ENCODE measurements at places on chromosomes 12 and 14. TPM values are rescaled to one million over a fixed set of nuclear protein-coding genes. Genes with fewer than 3 reads are reported as not detected.

DNA sequence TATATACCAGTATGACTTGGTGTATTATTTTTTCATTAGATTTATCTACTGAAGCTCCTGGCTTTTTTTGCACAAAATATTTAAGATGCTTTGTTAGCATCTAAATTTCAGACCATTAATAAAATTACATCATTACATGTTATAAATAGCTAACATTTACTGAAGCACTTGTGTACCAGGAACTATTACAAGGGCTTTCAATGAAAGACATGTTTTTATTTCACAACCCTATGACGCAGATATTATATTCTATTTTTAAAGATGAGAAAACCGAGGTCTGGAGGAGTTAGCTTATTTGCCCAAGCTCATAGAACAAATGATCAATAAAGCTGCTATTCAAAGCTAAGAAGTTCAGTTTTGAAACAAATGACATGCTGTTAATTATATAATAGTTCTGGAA lies 420.4 kb upstream of the DCN start:
- H3K27ac ChIP-seq, result no peak overlapping the region
- H3K27me3 ChIP-seq, result no peaks in the 10 kb centered on the region
- no peaks in the 10 kb centered on the region for H3K36me3 ChIP-seq

- H3K27ac ChIP-seq, result no peak overlapping the region
- no peak for DNase-seq
- H3K4me1 ChIP-seq, result no peaks in the 10 kb centered on the region
- H3K36me3 ChIP-seq, result no peaks in the 10 kb centered on the region
Measured at GRCh38 chr12:1332327-1332726, 262.1 kb downstream of the FBXL14 start.

DNA sequence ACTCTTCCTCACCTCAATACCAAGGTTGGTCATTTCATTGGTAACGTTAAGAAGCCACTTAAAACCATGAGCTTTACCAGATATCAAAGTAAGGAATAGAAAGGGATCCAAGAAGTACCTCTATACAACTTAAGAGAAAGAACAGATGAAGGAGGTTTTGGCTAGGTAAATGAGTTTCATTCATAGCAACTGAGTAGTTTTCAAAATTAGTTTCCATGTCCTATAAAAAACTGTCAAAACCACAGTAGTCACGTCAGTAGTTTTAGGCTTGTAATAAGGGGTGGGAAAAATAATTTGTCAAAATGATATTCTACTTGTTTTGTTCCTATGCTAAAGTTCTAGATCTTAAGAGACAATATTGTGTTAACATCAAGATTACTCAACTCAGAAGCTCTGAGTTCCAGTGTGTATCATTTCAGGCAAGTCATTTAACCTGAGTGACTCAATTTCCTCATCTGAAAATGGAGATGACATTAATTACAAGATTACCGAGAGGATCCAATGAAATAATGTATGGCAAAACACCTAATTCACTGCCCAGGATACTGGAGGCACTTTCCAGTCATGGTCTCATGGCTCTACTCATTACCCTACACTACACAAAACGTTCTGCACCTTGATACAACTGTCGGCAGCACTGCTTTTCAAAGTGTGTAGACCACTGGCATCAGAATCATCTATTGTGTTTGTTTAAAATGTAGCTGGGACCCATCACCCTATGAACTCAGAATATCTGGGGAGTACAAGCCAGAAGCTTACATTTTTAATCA lies 24.1 kb upstream of the SLC6A13 start:
- peaks cover 7% of the 10 kb centered on the region for H3K4me1 ChIP-seq
- no peak overlapping the region for H3K4me3 ChIP-seq
- H3K27me3 ChIP-seq, result no peaks in the 10 kb centered on the region
- DNase-seq, result no peak

DNA sequence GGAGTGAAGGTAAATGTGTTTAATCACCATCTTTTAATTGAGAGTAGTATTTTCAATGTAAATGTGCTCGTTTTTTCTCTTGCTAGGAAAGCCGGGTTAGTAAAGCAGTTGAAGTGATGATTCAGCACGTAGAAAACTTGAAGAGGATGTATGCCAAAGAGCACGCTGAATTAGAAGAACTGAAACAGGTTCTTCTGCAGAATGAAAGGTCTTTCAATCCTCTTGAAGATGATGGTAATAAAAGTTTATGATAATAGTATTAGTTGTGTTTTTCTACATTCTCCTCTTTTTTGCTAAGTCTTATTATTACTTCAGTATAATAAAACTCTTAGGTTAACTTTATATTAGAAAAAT lies 93.9 kb downstream of the DNAI7 start:
- peaks cover 12% of the 10 kb centered on the region for H3K4me1 ChIP-seq
- H3K4me3 ChIP-seq, result no peak overlapping the region
- no peak for DNase-seq

Gene PPM1H
- total RNA-seq, result 0.45 TPM

Gene KERA
- not detected for total RNA-seq

DNA sequence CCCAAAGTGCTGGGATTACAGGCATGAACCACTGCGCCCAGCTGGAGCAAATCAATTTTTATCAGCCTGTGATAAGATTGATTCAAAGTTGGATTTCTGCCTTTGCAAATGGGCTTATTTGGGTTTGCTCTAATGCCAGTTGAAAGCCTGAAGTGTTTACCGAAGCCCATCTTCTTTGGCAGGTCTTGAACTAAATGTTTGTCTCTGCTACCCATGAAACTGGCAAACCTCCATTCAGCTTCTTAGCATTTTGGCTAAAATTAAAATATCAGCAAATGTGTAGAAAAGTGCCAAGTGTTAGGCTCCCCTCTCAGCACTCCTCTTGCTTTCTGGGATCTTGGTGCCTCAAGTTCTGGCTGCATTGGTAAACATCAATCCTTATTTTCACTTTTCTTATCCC lies 61.5 kb downstream of the MGAT4C start:
- no peaks in the 10 kb centered on the region for H3K36me3 ChIP-seq
- no peak overlapping the region for H3K27ac ChIP-seq
- H3K4me1 ChIP-seq, result no peaks in the 10 kb centered on the region
- H3K4me3 ChIP-seq, result no peak overlapping the region
- no peaks in the 10 kb centered on the region for H3K27me3 ChIP-seq
- no peak for DNase-seq

Gene RERGL
- not detected for total RNA-seq

Gene MEG3
- total RNA-seq, result 0.66 TPM

GRCh38 chr12:78674311-78675090 lies 190.1 kb upstream of the SYT1 start:
- no peaks in the 10 kb centered on the region for H3K27me3 ChIP-seq
- no peak overlapping the region for H3K4me3 ChIP-seq
- H3K27ac ChIP-seq, result no peak overlapping the region
- H3K4me1 ChIP-seq, result no peaks in the 10 kb centered on the region
- no peak for DNase-seq
- H3K36me3 ChIP-seq, result no peaks in the 10 kb centered on the region

GRCh38 chr12:108459149-108459548 lies 55.9 kb upstream of the FICD start:
- no peaks in the 10 kb centered on the region for H3K36me3 ChIP-seq
- H3K4me3 ChIP-seq, result no peak overlapping the region
- no peak overlapping the region for H3K27ac ChIP-seq

Gene TRIM9
- total RNA-seq, result 0.18 TPM

Gene CDK17
- 24.1 TPM for total RNA-seq

DNA sequence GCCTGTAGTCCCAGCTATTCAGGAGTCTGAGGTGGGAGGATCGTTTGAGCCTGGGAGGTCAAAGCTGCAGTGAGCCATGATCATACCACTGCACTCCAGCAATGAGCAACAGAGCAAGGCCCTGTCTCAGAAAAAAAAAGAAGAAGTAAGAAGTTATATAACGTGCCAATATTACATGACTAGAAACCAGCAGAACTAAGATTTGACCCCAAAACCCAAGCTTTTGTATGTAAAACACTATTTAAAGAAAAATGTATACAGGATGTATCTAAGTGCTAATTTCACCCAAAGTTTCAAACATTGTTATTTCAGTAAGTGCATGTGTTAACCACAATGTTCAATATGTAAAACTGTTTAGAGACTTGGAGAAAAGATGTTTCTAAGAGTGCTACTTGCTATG lies 94.7 kb downstream of the SLC5A8 start:
- no peaks in the 10 kb centered on the region for H3K4me1 ChIP-seq
- H3K36me3 ChIP-seq, result no peaks in the 10 kb centered on the region
- H3K27ac ChIP-seq, result no peak overlapping the region

GRCh38 chr14:78566859-78567172 lies 396.6 kb downstream of the NRXN3 start:
- H3K4me3 ChIP-seq, result no peak overlapping the region
- H3K27me3 ChIP-seq, result no peaks in the 10 kb centered on the region
- H3K27ac ChIP-seq, result no peak overlapping the region
- DNase-seq, result no peak
- no peaks in the 10 kb centered on the region for H3K4me1 ChIP-seq
- no peaks in the 10 kb centered on the region for H3K36me3 ChIP-seq
